T-helper 2 cell (primary cell): ENCODE measurements at places on chromosomes 4 and X.

DNA sequence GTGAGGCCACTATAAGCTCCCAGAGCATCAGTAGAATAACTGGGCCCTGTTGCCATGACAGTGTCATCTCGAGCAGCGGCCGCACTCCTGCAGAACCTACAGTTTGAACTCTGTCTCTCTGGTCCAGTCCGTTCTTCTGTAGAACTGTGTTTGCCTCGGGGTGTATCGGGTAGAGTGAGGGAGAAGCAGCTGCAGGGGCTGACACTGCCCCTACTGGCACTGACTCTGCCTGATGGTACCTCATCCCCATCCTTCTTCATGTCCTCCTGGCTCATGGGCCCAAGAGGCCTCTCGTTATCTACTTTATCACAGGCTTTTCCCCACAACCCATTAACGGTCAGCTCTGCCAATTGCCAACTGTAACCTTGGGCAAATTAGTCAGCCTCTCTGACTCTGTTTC is 96.5 kb downstream of the NPNT start:
- DNase-seq, result no peak

DNA sequence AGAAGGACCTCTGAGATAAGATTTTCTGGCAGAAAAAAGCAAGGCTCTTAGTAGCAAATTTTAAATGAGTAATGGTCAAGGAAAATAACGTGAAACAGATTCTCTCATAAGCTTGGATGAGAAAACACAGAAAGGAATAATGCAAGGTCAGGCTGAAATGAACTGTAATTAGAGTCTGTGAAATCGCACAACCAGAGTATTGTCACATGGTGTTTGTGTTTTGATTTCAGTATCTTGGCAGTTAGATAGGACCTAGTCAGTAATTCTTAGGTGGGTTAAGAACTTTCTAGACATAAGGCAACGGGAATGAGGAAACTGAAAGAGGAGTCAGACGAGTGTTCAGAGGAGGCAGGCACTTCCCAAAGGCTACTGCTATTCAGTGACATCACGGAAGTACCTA is 34.6 kb downstream of the LIMCH1 start:
- DNase-seq, result no peak

DNA sequence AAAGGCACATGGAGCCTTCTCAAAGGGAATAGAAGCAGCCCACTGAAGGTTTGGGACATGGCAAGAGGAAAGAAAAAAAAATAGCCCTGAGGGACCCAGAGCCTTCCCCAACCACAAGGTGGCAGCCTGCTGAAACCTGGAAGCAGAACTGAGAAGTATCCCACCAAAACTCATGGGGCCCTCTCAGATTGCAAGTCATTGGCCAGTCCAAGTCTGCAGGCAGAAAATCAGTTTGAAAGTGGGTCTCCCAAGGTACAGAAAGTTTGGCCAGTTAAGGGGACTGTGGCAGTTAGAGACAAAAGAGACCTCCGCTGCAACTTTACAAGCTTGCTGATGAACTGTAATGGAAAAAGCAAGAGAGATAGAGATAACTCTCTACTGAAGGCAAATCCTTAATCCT is 155.8 kb downstream of the ANTXR2 start:
- no peak for DNase-seq

- no peak for DNase-seq
Measured at GRCh38 chrX:49878128-49878833, 1.0 kb upstream of the USP27X start.

GRCh38 chr4:186669159-186669731 is 54.4 kb downstream of the FAT1 start:
- no peak for DNase-seq

DNA sequence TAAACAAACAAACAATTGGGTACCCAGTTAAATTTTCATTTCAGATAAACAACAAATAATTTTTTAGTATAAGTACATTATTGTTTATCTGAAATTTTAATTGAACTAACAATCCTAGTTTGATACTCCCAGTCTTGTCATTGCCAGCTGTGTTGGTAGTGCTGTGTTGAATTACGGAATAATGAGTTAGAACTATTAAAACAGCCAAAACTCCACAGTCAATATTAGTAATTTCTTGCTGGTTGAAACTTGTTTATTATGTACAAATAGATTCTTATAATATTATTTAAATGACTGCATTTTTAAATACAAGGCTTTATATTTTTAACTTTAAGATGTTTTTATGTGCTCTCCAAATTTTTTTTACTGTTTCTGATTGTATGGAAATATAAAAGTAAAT is 2.9 kb downstream of the CXCL8 start:
- DNase-seq, result no peak

- DNase-seq, result no peak
Measured at GRCh38 chrX:141642979-141643378, 53.5 kb downstream of the SPANXA2 start.

- no peak for DNase-seq
Measured at GRCh38 chrX:153522259-153522658, 4.8 kb downstream of the ATP2B3 start.

DNA sequence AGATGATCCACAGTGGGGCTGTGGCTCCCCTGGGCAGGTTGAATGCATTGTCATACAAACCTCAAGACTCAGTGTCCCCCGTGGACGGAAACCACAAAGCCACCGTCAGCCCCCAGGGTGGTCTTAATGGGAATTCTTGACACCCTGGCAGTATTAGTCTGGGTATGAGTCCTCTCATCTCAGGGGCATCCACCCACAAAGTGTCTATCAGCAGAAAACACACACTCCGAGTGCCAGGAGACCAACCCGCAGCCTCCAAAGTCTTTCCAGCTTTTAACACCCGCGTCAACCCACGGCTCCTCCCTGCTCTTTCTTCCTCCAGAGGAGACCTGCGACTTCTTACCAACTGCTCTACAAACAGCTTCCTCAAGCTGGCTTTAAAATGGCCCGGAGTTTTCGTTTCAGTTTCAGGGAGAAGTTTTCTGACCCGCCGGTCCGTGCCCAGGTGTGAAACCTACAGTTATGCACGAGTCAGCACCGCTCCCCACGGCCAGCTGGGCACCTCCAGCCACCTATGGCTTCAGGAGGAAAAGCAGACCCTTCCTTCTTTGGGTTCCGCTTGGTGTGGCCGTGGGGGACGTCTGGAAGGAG is 14.4 kb upstream of the ASMTL start:
- no peak for DNase-seq

GRCh38 chrX:70455366-70456202 is 10.9 kb downstream of the DLG3 start:
- DNase-seq, result no peak

DNA sequence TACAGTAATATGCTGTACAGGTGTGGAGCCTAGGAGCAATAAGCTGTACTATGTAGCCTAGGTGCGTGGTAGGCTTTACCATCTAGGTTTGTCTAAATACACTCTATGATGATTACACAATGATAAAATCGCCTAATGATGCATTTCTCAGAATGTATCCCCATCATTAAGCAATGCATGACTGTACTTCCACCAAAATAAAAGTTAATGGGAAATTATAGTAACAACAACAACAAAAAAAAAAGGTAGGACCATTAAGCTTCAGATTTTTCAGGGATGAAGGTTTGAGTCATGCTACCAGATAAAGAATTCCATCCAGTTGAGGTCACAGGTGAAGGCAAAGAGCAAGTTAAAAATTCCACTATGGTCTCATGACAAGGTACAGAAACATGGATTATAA is 68.2 kb downstream of the MAGEA10 start:
- no peak for DNase-seq

DNA sequence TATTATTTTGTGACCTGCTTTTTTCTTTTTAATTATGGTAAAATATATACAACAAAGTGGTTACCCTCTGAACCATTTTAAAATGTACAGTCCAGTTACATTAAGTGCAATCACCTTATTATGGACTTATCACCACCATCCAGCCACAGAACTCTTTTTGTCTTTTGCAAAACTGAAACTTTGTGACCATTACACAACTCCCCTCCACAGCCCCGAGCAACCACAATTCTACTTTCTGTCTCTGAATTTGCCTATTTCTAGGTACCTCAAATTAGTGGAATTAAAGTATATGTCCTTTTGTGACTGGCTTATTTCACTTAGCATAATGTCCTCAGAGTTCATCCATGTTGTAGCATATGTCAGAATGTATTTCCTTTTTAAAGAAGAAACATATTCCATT is 39.3 kb upstream of the WWC2 start:
- no peak for DNase-seq

- DNase-seq, result peak; percentile 84
Measured at GRCh38 chr4:81491943-81492342, 20.2 kb upstream of the RASGEF1B start.

GRCh38 chrX:137428766-137429591 is 136.9 kb upstream of the ZIC3 start:
- DNase-seq, result no peak

- DNase-seq, result no peak
Measured at GRCh38 chrX:136794080-136794479, 13.3 kb upstream of the ARHGEF6 start.

DNA sequence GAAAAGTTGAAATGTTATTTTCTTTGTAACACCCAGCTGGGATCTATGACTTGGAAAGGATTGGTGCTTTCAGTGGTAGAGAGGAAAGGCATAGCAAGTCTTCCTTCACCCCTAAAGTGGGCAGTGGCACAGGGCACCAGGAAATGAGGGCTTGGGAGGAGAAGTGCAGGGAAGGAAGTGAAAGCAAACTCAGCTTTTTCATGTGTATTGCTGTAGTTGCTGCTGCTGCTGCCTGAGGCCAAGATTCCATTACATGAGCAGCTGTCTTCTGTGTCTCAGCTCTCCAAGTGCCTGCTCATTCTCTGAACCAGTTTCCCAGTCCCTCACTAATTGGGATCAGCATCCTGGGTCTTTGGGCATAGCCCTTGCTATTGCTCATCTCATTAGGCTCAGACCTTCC is 2.6 kb downstream of the HCCS start:
- DNase-seq, result no peak

- DNase-seq, result no peak
Measured at GRCh38 chr4:184645904-184646610, 3.2 kb downstream of the CASP3 start.

DNA sequence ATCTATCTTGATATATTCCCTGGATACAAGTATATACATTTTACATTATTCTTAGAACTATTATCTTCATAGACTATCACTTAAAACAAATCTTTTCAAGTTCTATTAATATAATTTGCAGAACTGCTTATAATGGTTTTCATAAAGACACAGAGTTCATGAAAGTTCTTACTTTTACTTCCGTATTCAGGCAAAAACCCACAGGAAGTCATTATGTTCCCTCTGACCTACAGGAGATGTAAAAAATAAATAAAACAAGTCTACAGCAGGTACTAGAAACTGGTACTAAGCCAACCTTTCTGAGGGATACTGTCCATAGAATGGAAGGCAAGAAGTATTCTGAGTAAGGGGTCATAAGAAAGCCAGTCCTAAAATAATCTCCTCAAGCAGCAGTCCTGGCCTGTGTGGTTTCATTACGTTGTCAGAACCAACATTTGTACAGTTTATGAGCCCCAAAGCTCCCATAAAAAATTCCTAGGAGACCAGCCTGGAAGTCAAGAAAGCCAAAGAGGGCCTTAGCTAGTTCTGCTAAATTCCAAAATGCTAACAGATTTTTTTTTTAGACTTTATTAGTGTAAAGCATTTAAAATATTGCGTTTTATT is 68.6 kb downstream of the CAMK2D start:
- no peak for DNase-seq

GRCh38 chrX:933611-934010 is 278.8 kb downstream of the CRLF2 start:
- no peak for DNase-seq

GRCh38 chr4:101239665-101240064 is 107.7 kb downstream of the PPP3CA start:
- no peak for DNase-seq

- DNase-seq, result no peak
Measured at GRCh38 chrX:39450234-39450977, 647.4 kb downstream of the BCOR start.

- DNase-seq, result no peak
Measured at GRCh38 chr4:31236639-31237173, 516.5 kb downstream of the PCDH7 start.

DNA sequence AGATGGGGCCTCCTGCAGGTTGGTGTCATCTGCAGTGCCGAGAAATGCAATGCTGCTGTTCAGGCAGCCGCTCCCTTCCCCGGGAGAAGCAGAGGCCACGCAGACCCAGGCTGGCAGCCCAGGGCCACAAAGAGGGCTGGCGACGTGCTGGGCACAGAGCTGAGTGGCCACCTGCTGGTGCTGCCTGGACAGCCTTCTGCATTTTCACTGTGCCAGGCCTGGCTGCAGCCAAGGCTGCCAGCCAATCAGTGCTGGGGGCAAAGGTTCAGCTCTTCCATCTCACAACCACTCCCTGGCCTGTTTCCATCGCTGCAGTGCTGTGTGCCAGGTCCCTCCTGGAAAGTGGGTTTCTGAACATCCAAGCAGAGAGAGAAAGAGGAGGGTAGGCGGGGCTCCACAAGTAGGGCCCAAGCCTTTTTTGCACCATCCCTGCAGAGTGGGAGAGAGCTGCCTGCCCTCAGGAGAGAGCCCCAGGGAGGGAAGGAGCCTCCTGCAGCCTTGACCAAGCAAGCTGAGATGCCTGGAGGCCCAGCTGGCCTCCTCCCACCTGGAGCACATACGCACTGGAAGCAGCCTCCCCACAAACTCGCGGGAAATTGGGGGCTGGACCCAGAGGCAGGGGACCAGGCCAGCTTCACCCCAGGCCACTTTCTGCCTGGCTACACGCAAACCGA is 20.1 kb downstream of the ADRA2C start:
- DNase-seq, result no peak

- DNase-seq, result no peak
Measured at GRCh38 chr4:117249333-117249732, 164.0 kb upstream of the TRAM1L1 start.

- no peak for DNase-seq
Measured at GRCh38 chr4:179128299-179128698, 1686.1 kb upstream of the AGA start.

GRCh38 chr4:537436-538264 is 38.4 kb downstream of the TMEM271 start:
- no peak for DNase-seq

- no peak for DNase-seq
Measured at GRCh38 chr4:100539706-100540105, 21.9 kb upstream of the EMCN start.

DNA sequence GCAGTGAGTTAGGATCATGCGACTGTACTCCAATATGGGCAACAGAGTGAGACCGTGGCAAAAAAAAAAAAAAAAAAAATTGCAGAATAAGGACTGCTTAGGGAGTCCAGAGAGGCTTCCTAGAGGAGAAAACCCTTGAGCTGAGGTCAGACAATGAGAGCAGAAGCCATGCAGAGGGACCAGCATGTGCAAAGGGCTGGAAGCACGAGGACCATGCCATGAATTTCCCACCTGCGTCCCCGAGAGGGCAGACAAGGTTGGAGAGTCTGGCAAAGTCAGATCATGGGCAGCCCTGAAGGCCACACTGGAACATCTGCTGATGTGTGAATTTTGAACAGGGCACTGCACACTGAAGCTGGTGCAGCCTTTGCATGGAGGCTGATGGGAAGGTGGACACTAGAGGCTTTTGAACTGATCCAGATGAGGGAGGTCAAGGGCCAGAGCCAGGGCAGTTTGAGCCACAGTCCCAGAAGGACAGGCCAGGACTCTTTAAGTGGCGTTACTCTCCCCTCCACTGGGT is 6.5 kb upstream of the JAKMIP1 start:
- no peak for DNase-seq
